ENCODE measurements at places on chromosomes 7 and 10.

- no peak for DNase-seq
Measured at GRCh38 chr7:90671571-90671970, 75.5 kb downstream of the CDK14 start.

GRCh38 chr10:12180221-12180974 is 15.3 kb downstream of the NUDT5 start:
- DNase-seq: no peak

DNA sequence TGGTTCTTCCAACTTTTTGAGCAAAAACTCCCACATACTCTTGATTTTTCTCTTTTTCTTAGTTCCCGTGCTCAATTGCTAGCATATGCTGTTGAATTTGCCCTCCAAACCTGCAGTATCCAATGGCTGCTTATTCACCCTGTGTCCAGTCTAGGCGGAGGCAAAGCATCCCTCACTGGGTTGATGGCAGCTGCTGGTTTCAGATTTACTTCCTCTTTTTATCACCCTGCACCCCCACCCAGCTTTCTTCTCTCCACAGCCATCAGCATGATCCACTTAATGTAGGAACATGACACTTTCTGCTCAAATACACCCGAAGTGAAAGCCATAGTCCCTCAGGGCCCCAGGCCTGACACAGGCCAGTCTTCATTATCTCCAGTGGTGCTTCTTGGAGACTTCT is 87.6 kb upstream of the ADARB2 start:
- no peak for DNase-seq

- DNase-seq: no peak
Measured at GRCh38 chr10:128734161-128734560, 607.9 kb upstream of the MKI67 start.

GRCh38 chr10:1048349-1048731 is 579 bp downstream of the IDI1 start:
- DNase-seq: no peak

- no peak for DNase-seq
Measured at GRCh38 chr10:42475168-42476098, 162.9 kb downstream of the ZNF33B start.

DNA sequence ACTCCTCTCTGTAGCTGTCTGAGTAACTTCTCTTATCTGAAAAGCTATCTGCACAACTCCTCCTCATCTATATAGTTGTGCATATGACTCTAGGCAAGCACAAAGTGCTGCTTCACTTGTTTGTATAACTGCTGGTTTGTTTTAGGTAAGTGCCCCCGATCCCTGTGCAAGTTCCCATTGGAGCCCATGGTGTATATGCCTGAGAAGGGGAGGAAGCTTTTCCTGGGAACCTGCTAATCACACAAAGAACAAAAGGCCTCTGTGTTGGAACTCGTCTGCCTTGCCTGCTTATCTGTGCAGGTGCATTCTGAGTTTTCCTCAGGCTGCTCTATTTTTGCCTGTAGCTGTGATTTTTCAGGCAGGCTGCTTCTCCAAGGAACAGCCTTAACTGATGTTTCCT is 23.2 kb upstream of the PHF14 start:
- no peak for DNase-seq

DNA sequence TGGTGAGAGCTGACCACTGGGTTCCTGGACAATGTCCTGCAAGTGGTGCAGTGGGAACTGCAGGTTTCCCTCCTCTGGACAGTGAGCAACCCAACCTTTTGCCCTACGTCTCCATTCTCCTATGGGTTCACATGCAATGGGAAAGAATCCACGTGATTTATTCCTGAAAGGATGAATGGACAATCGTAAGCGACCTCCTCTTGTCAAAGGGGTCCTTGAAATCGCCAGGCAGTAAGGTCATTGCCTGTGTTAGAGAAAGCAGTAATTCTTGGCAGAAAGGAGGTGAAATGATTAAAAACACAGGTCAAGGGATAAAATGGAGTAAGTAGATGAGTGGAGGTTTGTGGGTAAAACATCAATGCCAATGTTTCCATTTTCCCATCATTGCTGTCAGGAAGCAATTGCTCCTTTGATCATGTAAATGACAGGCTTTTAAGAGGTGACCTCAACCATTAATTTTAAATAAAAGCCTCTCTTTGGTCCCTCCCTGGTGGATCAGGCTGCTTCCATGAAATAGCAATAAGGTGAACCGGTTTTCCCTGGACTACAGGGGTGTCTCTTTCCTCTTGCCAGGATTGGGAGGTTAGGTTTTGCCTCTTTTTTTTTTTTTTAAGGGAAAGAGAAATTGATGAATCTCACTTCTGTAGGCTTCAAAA is 330.0 kb upstream of the PRKCQ start:
- no peak for DNase-seq

DNA sequence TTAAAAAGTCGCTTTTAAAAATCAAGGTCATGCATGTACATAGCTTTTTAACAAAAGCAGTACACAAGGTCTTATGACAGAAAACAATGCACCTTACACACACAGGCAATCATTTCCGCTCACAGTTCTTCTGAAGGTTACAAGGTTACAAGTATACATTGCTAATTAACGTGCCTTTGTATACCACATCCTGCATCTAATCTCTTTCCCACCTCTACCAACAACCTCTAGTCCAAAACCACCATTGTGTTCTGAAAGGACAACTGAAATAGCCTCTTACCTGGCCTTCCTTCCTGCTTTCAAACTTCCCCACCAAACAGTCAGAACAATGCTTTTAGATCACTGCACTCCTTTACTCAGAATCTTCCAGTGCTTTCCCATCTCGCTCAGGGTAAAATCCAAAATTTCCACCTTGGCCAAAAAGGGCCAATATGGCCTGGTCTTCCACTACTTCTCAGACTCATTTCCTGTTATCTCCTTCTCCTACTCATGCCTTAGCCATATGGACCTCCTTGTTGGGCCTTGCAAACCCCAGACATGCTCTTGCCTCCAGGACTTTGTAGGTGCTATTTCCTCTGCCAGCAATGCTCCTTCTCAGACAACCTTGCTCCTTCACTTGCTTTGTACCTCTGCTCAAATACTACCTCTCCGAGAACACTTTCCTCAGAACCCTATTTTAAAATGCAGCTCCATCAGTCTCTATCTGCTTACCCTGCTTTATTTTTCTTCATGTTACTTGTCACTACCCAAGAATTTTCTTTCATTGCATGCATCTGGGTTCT is 205.4 kb downstream of the DNAJC1 start:
- DNase-seq: no peak

DNA sequence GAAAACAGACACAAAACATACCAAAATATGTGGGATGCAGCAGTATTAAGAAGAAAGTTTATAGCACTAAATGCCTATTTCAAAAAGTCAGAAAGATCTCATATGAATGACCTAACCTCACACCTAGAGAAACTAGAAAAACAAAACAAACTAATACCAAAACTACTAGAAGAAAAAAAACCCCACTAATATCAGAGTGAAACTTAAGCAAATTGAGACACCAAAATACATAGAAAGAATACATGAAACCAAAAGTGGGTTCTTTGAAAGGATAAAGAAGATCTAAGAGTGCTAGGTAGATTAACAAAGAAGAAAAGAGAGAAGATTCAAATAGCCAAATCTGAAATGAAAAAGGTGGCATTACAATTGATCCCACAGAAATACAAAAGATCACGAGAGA is 494.1 kb downstream of the SH2D4B start:
- no peak for DNase-seq

DNA sequence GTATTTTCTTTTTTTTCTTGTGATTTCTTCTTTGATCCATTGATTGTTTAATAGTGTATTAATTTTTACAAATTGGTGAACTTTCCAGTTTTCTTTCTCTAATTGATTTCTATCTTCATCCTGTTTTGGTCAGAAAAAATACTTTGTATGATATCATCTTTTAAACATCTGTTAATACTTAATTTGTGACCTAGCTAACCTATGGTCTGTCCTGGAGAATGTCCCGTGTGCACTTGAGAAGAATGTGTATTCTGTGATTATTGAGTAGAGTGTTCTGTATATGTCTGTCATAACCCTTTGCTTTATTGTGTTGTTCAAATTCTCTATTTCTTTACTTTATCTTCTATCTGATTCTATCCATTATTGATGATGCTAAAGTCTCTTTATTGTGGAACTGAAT is 65.8 kb upstream of the ZEB1 start:
- DNase-seq: no peak

- peak; percentile 37 for DNase-seq
Measured at GRCh38 chr10:75632805-75633462, 201.5 kb downstream of the LRMDA start.
